ENCODE measurements at places on chromosomes 2 and 18.

GRCh38 chr2:16760426-16760825, 94.8 kb upstream of the CYRIA start:
- DNase-seq: no peak

DNA sequence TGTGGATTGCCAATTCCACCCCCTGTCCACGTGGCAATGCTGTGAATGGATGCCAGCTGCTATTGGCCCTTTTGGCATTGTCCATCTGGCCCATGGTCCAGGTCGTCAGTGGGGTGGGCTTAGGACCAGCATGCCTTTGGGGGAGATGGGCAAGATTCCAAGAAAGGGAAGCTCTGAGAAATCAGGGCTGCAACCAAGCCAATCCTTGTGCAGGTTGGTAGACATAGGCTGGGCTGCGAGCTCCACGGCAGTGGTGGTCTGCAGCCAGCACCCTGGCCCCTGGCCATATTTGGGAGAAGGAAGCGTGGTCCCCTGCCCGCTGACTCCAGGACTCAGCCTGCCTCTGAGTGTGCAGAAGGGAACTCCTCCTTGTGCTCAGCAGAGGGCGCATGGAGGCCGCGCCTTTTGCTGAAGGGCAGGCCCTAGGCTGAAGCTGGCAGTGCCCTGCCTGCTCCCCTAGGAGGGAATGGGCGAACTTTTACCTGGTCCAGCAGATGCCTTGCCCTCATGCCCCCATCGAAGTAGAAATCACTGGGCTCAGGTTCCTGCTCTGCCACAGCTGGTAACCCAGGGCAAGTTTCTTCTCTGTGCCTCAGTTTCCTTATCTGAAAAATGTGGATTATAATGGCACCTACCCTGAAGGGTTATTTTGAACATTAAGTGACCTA, 5.4 kb downstream of the SPR start:
- DNase-seq: peak; percentile 66

GRCh38 chr2:109266998-109267854, 138.2 kb downstream of the SH3RF3 start:
- no peak for DNase-seq

- DNase-seq: no peak
Observed at GRCh38 chr2:190664240-190664639, 15.4 kb downstream of the NAB1 start.

DNA sequence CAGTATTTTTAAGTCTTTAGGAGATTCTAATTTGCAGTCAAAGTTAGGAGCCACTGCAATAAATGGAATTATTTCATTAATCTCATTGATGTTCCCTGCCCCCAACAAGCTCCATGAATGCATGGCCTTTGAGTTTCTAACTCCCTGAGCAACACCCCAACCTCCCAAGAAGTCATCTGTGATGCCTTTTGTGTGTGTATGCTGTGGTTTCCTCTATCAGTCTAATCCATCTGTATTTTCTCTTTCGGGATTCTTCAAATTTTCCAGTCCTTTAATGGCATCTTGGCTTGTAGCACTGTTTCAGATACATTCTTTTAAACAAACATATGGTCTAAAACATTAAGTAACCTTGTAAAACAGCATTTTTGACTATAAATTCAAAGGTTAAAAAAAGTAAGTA, 16.8 kb downstream of the SERPINB10 start:
- no peak for DNase-seq

DNA sequence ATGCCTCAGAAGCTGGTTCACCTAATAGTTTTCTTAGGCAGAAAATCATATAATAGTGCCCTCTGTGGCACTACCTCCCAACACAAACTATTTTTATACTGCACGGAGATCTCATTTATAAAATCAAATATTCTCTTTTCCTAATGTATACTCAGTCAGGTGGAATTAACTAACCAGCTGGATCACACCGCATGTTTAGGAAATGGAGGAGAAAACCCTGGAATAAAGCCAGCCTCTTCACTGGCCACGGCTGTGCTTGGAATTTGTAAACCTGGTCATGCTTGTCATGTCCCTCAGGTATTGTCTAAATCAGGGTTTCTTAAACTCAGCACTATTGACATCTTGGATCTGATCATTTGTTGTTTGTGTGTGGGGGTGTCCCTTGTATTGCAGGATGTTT, 85.6 kb downstream of the DOCK10 start:
- peak; percentile 78 for DNase-seq

DNA sequence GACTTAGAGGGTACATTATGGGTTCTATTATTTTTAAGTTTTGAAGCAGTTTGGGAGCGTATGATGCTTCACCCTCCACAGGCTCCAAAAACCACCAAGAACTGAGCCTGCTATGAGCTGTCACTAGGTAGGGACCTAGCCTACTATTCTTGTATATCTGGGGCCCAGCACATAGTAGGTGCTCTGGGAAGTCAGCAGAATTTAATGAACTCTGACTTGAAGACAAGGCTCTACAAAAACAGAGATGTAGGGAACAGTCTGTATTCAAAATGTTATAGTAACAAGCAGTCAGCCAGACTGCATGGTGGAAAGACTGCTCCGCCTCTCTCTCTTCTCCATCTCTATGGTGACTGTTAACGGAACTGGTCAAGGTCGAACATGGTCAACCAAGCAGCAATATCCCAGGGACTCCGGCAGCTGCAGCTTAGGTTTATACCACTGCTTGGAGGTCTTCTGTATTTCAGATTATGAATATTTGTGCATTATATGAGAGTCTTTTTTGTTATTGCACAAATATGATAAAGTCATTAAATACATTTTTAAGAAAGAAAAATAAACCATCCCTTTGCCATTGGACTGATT, 22.2 kb upstream of the YWHAQ start:
- DNase-seq: no peak

DNA sequence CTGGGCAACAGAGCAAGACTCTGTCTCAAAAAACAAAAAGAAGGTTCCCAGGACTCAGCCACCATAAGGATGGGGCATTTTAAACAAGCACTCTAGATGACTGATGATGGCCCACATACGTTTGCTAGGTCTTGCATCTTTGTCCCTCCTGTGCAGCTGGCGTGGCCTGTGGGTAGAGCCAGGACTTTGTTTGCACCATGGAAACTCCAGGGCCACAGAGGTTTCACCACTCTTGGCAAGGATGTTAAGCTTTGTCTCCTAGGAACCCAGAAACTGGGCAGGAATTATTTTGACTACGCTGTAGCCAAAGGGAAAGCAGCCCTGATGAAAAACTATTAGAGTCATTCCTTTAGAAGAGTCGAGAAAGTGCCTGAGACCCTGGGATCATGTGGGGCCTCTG, 75.3 kb upstream of the STPG4 start:
- no peak for DNase-seq

DNA sequence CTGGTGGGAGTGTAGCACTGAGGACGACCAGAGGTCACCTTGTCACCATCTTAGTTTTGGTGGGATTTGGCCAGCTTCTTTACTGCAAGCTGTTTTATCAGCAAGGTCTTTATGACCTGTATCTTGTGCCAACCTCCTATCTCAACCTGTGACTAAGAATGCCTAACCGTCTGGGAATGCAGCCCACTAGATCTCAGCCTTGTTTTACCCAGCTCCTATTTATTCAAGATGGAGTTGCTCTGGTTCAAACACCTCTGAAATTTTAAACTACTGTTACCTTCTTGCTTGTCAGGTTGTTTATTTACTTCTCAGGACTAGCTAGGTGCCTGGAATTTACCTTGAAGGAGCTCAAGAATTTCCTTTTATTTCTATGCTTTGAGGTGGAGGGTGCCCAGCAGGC, 9.5 kb upstream of the KCNG3 start:
- no peak for DNase-seq

DNA sequence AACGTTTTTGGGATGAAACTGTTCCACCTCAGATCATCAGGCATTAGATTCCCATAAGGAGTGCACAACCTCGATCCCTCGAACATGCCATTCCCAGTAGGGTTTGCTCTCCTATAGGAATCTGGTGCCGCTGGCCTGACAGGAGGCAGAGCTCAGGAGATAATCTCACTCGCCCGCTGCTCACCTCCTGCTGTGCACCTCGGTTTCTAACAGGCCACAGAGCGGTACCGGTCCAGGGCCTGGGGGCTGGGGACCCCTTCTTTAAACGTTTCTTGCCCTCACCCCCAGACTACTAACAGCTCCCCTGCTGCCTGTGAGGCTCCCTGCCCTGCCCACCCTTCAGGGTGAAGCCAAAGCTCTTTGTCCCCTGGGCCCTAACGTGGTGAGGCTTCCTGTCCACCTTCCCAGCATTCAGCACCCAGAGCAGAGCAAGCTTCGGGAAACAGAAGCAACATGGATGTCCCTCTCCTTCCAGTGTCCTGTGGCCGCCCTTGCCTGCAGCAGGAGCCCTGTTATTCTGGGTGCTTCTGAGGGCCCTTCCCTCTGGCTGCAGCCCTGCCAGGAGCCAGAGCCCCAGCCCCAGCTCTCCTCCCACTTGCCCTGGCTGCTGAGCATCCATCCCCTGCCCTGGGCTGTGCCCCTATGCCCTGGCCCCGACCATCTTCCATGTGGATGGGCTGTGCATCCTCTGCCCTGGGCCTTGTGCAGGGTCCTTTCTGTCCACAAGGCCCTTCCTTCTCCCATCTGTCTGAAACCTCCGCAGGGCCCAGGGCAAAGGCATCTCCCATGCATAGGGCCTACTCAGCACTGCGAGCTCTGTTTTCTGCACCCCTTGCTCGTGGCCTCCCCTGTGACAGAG, 140.1 kb downstream of the MBP start:
- no peak for DNase-seq
